ENCODE measurements at places on chromosomes 7 and 10.
A peak's percentile ranks its signal among the peaks of the same experiment; 100 is the strongest.

GRCh38 chr10:91521439-91521838 is 111.3 kb downstream of the HECTD2 start:
- no peak for DNase-seq

GRCh38 chr7:30450240-30450982 is 28.2 kb downstream of the NOD1 start:
- no peak for DNase-seq

- no peak for DNase-seq
Observed at GRCh38 chr10:36712695-36713094, 412.7 kb upstream of the ANKRD30A start.

GRCh38 chr10:119466655-119467054 is 75.9 kb downstream of the RGS10 start:
- peak; percentile 72 for DNase-seq

DNA sequence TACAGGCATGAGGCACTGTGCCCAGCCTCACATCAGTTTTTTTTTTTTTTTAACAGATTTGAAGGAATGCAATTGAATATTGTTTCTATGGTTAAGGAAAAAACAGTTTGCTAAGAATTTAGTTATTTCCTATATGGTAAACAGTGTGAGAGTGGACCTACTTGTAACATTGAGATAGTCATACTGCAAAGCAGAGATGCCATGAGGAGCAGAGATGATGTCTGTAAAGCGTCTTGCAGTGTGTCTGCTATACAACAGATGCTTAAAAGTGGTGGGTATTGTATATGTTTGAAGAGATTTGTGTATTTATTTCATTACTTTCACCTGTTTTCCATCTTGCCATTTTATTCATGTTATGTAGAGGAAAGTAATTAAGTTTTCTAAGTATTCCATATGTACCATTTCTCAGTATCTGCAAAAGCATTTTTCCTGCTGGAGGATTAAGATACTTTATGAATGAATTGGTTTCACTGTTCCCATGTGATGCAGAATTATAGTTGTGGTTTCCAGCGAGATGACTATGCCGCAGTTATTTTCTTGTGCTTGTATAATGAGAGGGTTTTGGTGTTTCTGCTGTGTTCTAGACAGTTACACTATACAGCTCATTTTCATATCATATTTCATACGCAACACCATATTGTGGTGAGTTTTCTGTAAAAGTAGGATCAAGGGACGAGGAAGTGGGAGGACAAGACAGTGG is 26.6 kb downstream of the TET1 start:
- no peak for DNase-seq

GRCh38 chr7:99728615-99729014 is 6.4 kb downstream of the CYP3A7 start:
- no peak for DNase-seq

- DNase-seq: no peak
Observed at GRCh38 chr10:12709521-12709963, 292.0 kb downstream of the CCDC3 start.

DNA sequence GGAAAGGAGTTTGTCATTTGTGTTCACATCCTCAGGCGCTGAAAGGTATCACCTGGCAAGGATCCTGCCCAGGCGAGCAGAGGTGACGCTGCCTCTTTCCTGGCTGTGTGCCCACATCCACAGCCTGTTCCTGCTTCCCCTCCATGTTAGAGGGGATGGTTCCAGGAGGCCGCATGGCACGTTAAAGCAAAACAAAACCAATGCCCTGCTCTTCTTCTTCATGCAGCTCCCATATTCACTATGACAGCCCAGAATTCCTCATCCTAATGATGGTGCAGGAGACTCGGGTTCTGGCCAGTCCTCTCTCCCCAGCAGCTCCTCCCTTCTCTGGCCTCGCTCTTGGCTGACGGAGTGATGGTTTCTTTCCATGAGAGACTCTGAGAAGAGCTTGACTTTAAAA is 678.5 kb upstream of the ANKRD30A start:
- no peak for DNase-seq

GRCh38 chr10:53697038-53697437 is 924.5 kb upstream of the MBL2 start:
- no peak for DNase-seq

GRCh38 chr10:30270247-30270646 is 78.8 kb downstream of the MTPAP start:
- no peak for DNase-seq

DNA sequence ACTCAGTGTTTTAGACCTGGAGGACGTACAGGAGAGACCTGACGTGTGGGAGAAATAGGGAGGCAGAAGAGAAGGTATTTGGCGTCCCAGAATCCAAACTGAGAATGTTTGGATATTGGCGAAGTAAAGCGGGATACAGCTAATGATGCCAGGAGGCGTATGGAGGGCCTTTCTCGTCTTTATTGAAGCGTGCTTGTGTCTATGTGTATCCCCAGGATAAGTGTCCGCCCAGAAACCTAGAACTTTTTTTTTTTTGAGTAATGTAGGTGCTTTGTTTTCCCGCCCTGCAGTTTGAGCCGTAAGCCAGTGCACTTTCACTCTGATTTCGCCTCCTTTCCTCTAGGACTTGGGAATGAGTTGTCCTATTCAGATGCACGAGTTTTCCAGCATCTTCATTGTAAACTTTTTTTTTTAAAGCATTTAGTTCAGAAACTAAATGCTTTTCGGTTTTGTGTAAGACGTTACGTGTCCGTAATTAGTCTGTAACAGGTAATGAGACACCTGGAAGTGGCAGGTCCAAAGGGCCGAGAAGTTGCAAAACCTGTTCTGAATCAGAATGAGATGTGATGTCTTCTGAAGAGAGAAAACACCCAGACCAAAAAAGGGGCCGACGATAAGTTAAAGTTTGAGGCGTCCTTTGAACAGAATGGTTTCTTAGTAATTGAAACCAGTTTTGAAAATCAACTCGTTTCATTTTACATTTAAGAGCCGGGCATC is 746 bp downstream of the ARL5B start:
- no peak for DNase-seq

- peak; percentile 86 for DNase-seq
Observed at GRCh38 chr10:100370714-100371481, 23.9 kb downstream of the SCD start.

GRCh38 chr10:6987536-6987945 is 407.5 kb upstream of the PRKCQ start:
- DNase-seq: no peak

GRCh38 chr10:125857185-125857760 is 23.8 kb downstream of the DHX32 start:
- DNase-seq: no peak

DNA sequence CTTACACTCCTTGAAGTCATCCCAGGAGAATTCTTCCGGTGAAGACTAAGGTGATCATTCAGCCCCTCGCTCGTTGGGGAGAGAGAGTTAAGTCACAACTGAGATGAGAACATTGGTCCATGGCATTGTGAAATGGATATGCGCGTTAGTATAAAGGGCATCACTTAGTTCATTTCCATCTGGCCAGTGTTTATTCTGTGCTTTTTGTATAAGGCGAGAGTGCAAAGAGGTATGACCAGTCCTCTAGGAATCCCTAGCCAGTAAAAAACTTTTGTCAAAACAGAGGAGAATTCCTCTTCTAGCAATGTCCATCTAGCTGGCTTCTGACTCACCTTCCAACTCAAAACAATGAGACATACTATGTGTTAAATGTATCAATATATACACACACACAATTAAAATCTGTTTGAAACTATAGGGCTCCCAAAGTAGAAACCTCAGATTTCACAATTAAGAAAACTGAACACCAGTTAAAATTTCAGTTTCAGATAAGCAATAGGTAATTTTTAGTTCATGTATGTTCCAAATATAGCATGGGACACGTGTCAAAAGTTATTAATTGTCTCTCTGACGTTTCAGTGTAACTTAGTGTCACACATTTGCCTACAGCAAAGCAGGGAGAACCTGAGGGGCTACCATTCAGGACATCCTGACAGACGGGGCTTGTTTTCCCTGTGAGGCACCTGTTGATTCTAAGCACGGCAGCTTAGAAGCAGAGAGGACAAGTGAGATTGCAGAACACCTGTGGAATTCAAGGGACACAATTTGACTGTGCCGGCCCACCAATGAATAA is 158.9 kb downstream of the KLF6 start:
- no peak for DNase-seq

DNA sequence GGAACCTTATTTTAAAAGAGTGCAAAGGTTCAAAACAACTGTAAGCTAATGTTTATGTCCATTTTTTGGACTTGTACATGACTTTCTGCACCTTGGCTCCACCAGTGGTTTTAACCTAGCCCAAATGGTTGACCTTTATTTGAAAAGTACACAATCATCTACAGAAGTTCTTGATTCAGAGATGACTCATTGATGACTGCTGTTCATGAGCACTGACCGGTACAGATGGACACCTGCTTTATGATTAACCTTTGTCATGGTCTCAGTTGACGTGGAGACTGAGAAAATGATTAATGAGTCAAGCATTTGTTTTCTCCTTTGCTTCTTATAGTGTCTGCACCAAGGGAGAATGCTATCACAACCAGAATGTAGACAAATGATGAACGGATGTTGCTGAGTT is 55.7 kb upstream of the PTER start:
- DNase-seq: no peak

GRCh38 chr7:41915871-41916270 is 213.0 kb upstream of the INHBA start:
- DNase-seq: no peak

DNA sequence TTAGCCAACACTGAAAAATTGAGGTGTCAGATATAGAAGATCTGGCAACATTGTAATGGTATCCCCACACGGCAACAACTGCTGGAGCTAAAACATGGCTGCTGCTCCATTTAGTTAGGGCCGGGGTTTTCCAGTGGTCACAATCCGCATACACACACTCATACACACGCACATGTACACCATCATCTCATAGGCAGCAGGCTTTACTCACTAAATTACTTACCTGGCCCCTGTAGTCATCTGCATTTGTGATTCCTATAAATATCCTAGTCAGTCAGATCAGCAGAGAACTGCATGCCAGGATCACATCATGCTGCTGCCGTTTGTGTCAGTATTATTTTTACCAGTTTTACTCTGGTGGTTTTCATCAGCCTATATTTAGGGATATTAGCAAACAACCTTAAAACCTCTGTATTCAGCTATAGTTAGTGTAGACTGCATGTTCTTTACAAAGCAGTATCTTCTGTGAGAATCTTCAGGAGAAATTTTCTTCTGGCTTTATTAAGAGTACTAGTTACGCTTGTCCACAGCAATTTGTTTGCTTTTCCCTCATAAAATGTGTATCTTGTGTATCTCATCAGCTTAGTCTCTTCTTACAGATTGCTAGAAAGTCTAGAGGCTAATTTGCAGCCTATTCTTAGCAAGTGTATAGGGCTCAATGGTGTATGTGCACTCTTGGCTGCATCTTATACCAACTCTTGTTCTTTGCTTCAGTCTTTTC is 38.3 kb upstream of the PTPN12 start:
- DNase-seq: no peak

DNA sequence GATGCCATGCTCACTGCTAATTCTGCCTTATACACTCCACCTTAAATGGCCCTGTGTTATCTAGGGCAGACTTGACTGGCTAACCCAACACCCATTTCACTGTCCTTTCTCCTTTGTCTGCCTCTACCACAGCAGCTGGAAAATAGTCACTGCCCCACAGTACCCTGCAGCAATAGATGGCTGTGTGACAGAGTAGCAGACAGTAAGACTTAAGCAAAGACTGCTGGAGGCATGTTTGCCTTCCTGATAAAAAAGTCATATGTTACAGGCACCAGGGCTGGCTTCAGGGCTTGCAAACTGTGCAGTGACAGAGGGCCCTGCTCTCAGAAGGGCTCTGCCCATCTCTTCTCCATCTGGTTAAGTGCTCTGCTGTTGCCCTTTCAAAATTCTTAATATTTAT is 332.6 kb upstream of the GHITM start:
- DNase-seq: no peak

DNA sequence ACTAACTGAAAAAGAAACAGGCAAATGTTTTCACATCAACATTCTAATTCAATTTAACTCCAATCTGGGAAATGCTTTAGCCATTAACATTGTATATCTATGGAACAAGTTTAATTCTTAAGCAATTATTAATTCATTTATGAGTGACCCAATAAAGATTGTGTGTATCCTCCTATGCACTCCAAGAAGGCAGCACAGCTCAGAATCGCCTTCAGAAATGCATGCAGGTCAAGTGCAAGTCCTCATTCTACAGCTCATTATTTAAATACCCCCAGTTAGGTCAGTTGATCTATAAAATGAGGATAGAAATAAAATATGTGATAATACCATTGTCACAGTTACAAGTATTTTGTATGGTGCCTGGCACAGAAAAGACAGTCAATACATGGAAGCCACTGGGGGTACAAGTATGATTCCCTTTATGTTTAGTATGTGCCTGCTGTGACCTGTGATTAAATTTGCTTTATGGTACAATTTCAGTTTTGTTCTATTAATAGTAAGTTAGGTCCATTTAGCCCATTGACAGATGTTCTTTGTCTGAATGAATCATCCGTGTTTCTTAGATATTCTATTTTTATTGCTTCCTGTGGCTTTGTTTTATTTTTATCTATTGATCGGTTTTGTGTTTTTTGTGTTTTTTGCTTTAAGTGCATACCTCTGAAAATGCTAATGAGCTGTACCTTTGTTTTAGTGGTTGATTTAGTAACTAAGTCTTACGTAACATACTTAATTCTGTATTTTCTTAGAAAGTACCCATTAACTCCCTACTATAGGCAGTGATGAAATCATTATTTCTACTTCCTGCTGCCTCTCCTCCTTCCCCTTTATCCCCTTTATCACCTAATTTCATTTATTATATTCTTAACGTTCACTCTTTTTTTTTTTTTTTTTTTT is 42.8 kb downstream of the CPXM2 start:
- DNase-seq: no peak

DNA sequence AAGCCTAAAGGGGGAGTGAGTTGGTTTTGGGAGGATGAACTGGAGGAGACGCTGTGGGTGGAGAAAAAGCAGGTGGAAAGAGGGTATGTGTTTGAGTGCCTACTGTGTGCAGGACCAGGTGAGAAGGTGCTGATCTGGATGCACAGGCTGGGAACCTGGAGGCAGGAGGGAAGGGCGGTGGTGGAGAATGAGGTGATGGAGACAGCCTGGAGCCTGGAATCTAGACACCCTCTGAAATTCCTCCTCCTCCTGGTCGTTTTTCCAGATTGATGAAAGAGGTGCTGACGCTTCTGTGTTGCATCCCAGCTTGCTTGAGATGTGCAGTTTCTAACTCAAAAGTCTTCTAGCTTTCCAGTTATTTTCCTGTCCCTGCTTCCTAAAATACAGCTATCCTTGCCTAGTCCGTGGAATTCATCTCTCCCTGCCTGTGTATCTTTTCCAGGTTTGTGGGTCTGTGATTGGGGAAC is 67.5 kb downstream of the LRMDA start:
- DNase-seq: no peak
